Posterior vena cava (tissue), 2 donors: ENCODE measurements at places on chromosomes 2 and 18.

- no peak for DNase-seq
These were observed 83.2 kb upstream of the BOD1L2 start for GRCh38 chr18:57063601-57064103.

- DNase-seq = no peak
These were observed 33.5 kb downstream of the MGAT5 start for GRCh38 chr2:134287323-134287722.

DNA sequence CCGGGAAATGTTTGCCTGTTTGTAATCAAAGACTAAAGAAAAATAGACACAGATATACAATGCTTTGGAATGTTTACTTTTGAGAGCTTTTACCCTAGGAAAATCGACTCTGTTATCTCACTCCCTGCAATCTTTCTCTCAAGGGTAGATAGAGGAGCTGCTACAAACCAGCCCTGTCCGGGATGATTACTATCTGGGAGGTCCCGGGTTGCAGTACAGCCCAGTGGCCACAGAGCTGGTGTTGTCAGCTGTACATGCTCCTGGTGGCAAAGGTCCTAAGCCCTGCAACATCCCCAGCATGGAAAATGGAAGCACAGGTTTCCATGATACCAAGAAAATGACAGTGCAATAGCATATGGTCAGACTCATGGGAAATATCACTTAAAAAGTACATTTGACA lies 570.5 kb upstream of the SOX11 start:
- DNase-seq = no peak

GRCh38 chr2:173669271-173669853 lies 295.8 kb downstream of the SP3 start:
- no peak for DNase-seq

DNA sequence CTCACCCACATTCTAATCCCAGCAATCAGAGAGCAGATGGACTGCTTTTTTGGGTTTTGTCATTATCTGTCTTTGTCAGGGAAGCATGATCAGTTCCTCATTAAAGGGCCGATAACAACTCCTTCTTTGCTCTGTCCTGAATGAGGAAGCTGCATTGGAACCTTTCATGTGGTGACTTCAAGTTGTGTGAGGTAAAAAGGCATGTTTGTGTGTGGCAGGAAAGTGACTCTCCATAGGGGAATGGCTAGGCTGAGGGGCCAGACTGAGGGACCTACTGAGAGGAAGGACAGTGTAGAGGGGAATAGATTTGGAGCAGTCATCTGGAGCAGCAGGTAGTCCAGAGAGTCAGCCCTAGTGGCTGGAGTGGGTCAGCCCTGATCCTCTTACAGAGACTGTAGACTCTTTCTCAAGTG lies 23.6 kb upstream of the LRRTM1 start:
- DNase-seq = no peak

DNA sequence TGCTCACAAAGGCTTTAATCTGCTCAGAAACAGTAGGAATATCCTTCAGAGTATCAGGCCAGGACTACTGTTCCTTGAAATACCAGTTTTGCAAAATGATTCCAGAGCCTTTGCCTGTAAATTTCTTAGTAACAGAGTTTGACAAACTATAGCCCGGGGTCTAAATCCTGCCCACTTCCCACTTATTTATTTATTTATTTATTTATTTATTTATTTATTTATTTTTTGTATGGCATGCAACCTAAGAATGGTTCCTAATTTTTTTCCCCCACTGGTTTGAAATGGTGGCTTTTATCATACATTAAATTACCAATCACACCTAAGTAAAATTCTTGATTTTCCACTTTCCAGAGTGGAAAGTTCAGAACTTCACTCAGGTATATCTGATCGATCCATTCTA lies 45.6 kb downstream of the KCNG3 start:
- no peak for DNase-seq

DNA sequence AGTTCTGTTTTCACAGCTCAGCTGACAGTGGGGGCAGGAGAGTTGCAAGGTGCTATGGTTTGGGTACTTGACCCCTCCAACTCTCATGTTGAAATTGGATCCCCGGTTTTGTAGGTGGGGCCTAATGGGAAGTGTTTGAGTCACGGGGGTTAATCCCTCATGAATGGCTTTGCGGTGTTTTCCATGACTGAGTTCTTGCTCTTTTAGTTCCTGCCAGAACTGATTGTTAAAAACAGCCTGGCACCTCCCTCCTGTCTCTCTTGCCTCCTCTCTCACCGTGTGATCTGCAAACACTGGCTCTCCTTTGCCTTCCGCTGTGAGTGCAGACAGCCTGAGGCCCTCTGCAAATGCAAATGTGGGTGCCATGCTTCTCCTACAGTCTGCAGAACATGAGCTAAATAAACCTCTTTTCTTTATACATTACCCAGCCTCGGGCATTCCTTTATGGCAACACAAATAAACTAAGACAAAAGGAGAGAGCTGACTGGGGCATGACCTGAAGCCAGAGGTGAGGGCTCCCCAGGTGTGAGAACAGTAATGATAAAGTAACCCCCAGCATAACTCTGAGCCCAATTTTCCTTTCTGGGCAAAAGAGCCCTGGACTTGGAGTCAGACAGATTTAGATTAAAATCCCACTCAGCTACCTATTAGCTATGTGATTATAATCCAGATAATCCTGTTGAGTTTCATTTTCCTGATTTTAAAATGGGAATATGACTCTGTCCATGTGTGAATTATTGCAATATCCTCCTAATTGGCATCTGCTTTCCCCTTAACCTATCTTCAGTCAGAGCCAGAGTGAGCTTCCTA lies 64.9 kb upstream of the CAPN13 start:
- no peak for DNase-seq

- no peak for DNase-seq
These were observed 154.4 kb upstream of the EPAS1 start for GRCh38 chr2:46142546-46143428.

DNA sequence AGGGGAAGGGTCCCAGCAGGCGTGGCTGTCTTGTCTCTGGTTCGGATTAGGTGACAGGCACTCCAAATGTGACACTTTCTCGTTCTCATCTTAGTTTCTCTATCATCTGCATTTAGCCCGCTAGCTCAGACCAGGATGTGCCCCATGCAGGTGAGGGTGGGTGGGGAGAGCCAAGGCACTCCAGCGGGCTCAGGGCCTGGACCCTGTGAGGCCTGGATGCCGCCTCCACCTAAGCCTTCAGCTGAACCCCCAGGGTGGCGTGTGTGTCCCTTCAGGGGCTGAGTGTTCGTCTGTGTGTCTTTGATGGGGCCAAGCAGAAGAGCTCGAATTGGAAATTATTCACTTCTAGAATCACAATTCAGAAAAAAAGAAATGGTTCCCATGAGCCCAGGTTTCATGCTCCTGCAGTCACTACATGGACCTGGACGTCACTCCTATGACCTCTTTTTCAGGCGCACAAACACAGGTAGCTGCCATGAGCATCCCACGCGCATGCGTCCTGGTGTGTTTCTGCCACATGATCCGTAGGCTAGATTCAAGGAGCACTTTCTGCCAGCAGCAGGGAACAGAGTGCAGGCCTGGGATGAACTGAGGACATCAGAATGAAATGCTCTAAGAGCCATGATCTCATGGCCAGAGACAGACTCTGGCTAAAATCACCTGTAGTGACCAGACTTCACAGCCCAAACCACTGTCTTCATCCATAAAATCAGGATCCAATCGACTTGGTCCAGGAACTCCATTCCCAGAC lies 25.8 kb downstream of the CIDEA start:
- no peak for DNase-seq

DNA sequence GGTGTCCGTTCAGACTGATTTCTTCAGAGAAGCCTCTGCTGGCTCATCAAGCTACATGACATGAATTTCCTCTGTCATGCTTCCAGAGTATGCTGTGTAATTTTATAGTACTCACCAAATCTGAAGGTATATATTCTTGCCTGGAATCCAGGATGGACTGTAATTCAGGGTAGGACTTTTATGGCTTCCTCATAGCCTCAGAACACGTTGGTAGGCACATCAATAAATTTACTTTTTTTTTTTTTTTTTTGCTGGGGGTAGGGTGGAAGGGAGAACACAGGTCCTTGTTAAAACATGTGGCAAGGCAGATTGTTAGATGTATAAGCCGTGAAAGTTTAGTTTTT lies 34.4 kb downstream of the MTA3 start:
- no peak for DNase-seq

- no peak for DNase-seq
These were observed 144.0 kb upstream of the GPC1 start for GRCh38 chr2:240291337-240292034.

DNA sequence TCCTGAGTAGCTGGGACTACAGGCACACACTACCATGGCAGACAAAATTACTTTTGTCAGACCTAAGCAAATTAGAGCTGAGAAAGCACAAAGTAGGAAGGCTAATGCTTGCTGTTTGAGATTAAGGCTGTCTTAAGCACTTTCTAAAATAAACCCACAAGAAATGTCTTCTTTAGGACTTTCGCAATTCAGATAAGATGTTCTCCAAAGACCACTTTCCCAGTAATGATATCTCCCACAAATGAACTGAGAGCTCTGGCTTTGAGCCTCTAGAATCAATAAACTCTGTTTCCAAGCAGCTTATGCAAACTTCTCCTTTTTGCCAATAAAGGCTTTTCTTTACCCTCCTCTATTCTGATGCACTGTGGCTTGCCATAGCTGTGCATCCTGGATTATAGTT lies 32.0 kb upstream of the GALNT1 start:
- no peak for DNase-seq

GRCh38 chr2:11636593-11637295 lies 33.3 kb downstream of the NTSR2 start:
- no peak for DNase-seq

- no peak for DNase-seq
These were observed 73.0 kb downstream of the LTBP1 start for GRCh38 chr2:33019796-33020195.

DNA sequence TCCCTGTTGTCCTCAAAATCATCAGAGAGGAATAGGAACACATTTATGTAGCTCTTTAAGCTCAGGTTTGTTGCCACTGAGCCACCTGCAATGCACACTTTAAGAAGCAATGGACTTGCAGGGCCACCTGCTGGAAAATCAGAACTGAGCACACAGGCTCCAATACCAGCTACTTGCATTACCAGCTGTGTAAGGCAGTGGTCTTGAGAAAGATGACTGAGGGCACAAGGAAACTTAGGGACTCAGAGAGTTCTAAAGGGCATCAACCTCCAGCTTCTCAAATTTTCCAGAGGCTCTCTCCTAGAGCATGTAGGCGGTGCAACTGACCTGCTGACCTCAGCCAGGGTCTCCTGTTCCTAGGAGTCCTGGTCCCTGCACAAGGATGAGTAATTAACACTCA lies 2.5 kb upstream of the CNDP2 start:
- DNase-seq = peak; percentile 52

DNA sequence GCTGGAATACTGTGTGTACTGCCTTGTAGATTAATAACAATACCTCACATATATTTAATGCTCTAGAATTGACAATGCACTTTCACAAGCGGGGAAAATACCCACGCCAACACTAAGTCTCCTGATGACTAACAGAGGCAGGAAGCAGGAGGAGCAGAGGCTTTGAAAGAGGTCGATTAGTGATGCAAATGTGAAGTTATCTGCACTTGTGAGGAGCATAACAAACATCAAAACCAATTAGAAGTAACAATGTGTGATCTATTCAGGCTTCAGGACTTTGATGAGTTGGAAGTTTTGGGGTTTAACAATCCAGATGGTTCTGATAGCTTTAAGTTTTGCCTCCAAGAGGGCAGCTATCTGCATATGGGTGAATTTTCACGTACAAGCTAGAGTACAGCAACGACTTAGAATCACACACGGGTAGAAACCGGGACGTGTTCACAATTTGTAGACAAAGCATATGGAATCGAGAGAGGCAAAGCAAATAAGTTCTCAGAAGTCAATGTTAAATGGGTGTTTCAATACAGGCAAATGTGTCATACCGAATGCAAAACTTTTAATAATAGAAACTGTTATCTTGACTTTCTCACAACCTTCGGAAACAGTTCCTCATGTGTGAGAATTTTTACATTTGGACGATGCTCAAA lies 114.5 kb downstream of the METTL8 start:
- no peak for DNase-seq

DNA sequence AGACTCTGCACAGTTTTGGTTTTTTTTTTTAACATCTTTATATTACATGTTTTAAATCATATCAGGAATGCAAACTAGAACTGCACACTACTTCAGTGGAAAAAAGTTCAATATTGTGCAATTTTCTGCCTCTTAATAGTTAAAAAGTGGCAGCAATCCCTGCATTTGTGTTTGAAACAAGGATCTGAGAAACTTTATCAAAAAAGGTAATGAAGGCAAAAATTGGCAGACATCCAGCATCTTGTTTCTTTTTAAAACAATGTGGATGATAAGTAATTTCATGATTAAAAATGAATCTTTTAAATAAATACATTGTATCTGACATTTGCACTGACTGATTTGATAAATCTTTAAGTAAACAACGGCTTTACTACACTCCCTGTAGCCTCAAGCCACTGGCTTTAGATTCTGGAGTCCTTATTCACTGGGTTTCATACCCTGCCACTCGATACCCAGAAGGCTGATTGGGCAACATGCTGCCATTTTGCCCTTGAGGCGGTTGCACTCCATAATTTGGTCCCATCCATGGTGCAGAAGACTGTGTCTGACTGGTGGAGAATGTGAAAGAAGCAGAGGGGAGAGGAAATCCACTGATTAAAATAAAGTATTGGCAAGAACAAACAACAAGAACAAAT lies 21.6 kb upstream of the C2orf42 start:
- DNase-seq = no peak

- DNase-seq = no peak
These were observed 28.4 kb downstream of the MEX3C start for GRCh38 chr18:51168960-51169662.

- DNase-seq = peak; percentile 90
These were observed at the start of gene SH3RF3 for GRCh38 chr2:109128616-109129355. Gene SH3RF3 (plus strand): TSS chr2:109129205.

DNA sequence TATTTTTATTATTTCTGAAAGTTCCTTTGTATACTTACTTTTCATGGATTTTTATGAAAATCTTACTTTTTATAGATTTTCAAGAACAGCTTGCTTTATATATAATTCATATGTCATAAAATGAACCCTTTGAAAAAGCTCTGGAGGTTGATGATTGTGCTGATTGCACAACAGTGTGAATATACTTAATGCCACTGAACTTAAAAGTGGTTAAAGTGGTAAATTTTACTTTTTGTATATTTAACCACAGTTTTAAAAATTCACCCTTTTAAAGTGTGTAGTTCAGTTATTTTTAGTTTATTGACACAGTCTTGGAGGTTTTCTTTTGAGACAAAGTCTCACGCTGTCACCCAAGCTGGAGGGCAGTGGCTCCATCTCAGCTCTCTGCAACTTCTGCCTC lies 8.4 kb downstream of the SANBR start:
- no peak for DNase-seq

DNA sequence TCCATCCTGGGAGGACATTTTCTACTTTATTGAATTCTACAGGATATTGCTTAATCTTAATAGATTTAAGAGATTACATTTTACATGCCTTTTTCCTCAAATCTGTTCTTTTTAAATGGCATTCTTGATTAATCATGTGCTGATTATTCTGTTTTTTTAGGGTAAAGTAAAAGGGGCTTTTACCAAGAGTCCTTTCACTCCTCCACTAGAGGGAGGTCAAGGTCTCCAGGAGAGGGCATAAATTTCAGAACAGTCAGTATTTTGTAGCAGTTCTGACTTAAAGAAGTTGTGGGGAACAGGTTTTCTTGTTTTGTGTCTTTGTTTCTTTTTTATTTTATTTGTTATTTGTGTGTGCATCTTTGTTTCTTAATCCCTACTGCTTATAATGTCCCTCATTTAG lies 25.4 kb downstream of the WDR75 start:
- DNase-seq = no peak
